Activated CD4-positive, CD25-positive, alpha-beta regulatory T cell (primary cell): ENCODE measurements at places on chromosomes 2 and 18.

DNA sequence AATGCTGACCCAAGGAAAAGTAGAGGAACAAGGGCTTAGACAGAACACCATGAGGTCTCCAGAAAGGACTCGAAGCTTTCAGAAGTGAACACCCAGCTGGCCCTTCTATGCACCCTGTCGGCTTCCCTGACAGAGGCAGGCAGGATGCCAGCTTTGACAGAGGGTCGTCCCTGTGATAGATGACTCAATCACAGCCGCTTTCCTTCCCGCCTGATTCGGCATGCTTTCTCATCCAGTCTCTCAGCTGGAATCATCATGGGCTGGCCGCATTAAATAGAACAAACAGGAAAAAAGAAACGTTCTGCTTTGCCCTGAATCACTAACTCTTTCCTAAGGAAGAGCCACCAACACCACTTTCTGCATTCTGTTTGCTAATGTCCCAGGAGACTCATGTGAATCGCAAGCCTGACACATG lies 140.3 kb upstream of the RAB12 start:
- no peak for DNase-seq

DNA sequence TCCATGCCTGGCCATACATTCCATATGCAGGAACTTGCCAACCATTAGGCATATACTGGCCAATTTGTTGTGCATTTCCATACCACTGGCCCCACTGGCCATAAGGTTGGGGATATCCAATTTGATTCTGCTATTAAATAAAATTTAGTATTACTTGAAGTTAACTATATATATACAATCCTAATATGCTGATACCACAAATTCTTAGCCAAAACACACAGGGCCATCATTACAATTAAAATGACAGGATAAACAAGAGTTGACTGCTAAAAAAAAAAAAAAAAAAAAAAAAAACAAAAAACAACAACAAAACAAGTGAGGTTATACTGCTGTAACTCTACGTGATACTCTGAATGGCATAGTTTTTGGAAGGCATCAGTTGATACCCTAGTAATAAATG lies 23.5 kb upstream of the C2orf42 start:
- no peak for DNase-seq

DNA sequence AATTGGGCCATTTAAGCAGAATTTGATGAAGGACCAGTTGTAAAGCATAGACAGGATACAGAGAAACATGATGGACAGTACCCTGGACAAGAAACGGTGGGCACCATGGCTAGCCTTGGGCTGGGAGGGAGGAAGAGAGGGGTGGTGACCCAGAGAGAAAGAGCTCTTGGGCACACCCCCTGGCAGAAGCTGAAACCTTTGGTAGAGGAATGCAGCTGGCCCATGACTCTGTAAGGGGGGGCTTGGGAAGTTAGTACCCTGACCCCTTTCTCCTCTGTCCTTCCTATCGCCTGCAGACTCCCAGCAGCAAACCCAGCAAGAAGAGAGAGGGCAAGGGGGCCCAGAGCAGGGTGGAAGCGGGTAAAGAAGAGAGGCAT lies 32.6 kb downstream of the MRPL44 start:
- DNase-seq = no peak

DNA sequence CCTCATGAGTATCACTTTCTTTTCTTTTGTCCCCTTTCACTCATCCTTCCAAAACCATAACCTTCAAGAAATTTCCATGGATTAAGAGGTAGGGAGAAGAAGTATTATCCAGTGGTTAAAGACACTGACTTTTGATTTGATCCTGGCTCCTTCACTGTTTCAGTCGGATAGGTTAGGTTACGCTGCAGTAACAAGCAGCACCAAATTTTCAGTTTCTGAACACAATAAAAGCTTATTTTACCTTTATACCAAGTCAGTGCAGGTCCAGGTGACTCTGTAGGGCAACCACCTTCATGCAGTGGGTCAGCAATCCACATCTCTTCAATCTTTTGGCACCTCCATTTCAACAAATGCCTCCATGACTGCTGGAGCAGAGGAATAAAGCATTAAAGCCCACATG lies 15.0 kb upstream of the MARCHF4 start:
- no peak for DNase-seq

DNA sequence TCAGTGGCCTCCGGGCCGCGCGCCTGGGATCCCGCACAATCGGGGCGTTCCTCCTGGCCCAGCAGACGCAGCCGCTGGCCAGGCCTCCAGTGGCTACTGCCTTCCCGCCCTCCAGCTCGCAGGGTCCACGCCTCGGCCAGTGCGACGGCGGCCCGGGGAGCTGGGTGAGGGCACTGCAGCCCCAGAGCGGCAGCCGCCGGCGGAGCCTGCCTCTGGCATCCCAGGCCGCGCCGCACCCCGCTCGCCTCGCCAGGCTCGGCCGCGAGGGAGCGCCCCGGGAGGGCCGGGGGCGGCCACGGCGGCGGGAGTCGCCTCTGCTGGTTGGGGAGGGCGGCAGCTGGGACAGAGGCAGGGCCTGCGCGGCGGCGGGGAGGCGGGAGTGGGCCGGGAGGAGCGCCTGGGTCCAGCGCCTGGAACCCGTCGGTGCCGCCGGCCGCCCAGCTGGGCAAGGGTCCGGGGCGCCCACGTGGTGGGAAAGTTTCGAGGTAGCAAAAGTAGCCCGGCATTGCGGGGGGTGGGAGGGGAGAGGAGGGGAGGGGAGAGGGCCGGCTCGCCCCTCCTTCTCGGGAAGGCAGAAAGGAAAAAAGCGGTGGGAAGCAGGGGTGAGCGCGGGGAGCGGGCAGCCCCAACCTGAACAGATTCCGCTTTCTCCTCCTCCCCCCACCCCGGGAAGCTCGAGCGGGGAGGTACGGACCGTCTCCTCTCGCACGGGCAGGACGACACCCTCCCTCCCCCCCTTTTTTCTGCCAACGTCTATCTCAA lies 1.5 kb upstream of the INHBB start:
- no peak for DNase-seq

DNA sequence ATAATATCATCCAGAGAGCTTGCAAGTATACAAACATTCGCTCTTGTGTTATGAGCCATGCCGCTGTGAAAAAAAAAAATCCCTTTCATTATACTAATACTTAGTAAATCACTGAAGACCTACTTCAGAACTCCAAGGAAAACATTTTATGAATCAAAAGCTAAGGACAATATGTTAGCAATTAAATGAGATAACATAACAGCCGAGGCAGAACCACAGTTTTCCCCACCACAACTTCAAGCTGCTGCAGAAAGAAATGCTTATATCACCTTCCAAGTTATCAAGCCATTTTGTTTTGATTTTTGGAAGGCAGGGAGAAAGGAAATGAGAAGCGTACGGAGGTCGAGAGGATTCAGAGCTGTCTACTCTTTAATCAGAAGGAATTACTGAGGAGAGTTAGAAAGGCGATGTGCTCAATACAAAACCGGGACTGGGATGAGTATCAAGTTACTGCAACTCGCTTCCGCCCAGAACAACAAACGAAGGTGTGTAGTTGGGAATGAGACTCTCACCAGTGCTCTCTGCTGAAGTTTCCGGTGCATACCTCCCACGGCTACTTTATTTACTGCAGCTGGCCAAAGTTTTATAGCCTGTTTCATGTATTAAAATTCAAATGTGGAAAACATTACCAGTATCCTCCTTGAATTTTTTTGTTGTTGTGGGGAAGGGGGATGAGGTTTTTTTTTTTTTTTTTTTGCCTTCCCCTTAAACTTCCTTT lies 292.2 kb upstream of the CCDC68 start:
- no peak for DNase-seq

DNA sequence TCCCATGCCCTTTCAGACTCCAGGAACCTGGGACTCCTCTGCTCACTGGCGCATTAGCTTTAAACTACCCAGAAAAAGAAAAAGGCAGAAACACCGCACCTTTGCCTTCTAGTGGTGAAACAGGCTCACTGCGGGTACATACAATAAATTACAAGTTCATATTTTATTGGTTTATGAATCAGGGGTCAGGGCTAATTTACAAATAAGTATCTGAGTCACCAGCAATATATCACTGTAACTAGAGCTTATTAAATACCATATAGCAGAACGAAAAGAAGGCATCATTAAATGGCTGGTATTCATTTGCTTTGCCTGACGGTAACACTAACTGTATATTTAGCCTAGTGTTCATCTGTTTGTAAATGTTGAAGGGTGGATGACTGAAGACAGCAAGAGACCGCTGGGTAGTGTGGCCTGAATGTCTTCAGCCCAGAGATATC lies 26.9 kb upstream of the DTNB start:
- DNase-seq = no peak

- no peak for DNase-seq
These were observed 9.0 kb downstream of the ENOSF1 start for GRCh38 chr18:703213-703967.

DNA sequence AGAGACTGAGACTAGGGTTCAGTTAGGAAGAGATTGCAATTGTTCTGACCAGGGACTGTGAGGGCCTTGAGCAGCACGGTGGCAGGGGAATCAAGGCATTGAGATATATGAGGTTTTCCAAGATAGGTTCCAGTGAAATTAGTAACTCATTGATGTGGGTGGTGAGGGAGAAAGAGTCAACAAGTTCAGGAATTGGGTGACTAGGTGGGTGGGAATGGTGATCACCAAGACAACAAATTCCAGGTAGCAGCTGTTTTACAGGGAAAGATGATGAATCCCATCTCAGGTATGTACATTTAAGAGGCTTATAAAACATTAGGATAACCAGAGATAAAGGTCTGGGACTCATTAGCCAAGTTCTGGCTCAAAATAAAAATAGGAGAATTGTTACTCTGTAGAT lies 251.5 kb upstream of the MGAT5 start:
- no peak for DNase-seq
